ENCODE measurements at places on chromosomes 5 and 9. TPM values are rescaled to one million over a fixed set of nuclear protein-coding genes. Genes with fewer than 3 reads are reported as not detected.

The LCN6 gene
- not detected for total RNA-seq

The SLC4A9 gene
- total RNA-seq: not detected

The FRRS1L gene
- 0.10 TPM for total RNA-seq

The CCNI2 gene
- total RNA-seq: 7.7 TPM

The ITGA1 gene
- total RNA-seq: 4.7 TPM

The FAM163B gene
- total RNA-seq: not detected

The SOWAHA gene
- total RNA-seq: 0.05 TPM

The GPRIN1 gene
- 5.3 TPM for total RNA-seq

The NACC2 gene
- 6.0 TPM for total RNA-seq

The SLC6A18 gene
- not detected for total RNA-seq

The LEAP2 gene
- total RNA-seq: 2.1 TPM
